CD4-positive, alpha-beta T cell (primary cell): ENCODE measurements at places on chromosomes 1 and 21.

GRCh38 chr1:217238945-217239344 is 391.9 kb downstream of the GPATCH2 start:
- no peak for DNase-seq

DNA sequence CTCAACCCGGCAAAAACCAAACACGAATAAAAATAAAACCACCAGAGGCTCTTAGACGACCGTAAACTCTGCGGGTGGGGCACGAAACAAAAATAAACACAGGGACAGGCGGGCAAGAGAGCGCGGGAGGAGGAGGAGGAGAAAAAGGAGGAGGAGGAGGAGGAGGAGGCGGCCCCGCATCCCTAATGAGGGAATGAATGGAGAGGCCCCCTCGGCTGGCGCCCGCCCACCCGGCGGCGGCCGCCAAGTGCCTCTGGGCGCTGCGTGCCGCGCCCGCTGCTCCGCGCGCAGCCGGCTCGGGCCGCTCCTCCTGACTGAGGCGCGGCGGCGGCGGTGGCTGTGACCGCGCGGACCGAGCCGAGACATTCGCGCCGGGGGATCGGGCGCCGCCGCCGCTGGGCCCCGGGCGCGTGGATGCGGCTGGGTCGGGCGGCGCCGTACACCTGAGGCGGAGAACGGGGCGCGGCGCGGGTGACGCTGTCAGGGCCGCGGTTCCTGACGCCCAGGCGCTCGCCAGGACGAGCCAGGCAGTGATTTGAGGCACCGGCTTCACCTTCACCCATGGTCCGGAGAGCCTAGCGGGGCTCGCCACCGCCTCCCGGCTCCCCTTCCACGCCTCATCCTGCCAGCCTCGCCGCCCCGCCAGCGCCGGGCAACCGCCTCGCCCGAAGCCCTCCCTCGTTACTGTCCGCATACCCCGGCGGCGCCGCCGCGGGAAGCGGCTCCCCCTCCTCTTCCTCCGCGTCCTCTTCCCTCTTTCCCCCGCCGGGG is at the start of gene MARK1:
TSS of gene MARK1 (plus strand) at position 229 of the 771 bp plus-strand sequence. CDS start 687 bp downstream, outside the sequence.
- no peak for DNase-seq

DNA sequence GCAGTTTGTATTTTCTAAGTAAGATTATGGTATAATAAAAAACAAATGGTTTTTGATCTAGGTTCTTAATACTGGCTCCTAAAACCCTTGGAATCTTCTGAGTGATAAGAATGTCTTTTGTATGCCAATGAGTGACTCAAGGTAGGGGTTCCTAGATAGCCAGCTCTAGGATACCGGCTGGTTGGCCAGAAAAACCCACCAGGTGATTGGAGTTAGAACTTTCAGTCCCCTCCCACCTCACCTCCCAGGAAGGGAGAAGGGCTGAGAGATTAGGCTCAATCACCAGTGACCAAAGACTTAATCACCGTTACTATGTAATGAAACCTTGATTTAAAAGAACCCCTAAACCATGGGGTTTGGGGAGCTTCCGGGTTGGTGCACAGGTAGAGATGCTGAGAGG is 8.7 kb upstream of the BRDT start:
- DNase-seq, result no peak

DNA sequence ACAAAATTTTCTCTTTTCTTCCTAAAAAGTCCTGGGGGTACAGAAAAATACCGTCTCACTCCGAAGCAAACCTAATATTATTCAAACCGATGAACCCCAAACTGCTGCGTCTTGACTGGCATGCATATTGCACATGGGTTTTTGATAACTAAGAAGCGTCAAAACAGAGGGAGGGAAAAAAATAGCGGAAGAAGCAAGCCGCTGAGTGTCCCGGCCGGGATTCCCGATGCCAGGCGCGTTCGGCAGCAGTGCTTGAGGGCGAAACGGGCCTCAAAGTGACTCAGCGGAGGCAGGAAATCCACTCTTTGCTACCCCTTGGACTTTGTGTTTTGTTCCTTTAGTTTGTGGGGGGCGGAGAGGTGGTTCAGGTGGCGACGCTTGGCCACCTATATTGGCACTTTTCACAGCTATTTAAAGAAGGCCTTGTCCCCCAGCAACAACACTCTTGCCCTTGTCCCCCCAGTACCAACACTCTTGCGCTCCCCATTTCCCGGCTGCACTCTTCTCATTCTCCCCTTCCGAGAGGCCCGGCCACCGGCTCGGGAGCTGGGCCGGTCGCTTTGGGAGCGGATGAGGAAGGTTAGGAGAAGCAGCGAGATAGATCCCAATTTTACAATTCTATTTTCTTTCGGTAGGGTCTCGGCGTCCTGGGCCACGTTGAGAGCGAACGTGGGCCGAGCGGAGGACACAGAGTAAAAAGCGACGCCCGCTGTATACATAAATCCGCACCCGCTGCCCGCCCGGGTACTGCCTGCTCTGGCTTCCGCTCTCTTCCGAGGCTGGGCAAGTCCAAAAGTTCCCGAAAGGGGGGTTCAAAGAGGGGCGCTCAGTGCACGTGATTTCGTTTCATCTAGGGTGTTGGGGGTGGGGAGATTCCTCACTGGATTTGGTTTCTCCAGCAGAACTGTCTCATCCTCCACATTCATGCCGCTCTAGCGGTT is 2.5 kb downstream of the LMX1A start:
- no peak for DNase-seq

DNA sequence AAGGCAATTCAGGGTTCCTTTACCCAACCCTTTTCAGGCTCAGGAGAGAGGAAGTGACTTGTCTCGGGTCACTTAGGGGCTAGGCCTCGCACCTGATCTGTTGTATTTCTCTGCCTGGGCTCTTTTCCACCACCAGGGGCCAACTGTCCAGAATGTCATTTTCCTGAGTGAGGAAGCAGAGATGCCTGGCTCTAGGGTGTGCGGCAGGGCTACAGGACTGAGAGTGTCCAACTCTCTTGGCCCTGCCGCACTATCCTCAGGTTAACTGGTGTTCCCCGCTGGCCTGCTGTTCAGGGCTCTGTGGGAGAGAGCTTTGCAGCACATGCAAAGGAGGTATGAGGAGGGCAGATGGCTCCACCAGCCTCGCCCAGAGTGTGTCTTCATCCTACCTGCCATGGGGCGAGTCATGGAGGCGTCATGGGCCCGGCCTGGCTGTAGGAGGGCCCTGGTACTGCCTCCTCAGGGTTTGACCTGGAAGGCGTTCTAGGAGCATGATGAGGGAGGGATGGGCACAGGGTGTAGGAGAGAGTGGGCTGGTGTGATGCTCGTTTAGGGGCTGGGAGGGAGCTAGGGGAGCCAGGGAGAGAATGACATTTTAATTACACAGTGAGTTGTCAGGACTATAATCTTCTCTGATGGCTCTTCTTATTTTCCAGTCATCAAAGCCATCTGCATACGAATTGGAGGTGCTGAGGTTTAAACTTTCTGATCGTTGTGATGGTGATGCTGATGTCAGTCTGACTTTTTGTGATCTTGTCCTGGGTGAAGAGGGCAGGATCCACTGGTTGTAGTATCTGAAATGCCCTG is 128.3 kb downstream of the NOS1AP start:
- DNase-seq, result no peak

GRCh38 chr1:51287966-51288365 is 42.4 kb downstream of the TTC39A start:
- no peak for DNase-seq

- DNase-seq, result no peak
Measured at GRCh38 chr1:204624631-204625216, 60.8 kb downstream of the LRRN2 start.

DNA sequence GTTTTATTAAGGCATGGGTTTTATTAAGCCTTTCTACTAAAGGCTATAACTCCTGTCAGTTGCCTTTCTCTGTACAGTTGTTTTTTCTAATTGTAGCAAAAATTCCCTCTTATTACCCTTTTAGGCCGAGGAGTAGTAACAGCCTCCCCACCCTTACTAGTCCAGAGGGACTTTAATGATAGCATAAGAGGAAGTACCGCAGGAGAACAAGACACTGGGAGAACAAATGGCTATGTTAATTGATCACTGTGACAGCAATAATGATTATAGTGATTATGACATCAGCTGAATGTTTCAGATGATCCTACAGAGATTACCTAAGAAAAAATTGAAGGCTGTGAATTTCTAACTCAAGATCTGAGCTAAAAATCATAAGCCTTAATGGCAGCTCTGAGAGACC is 383.0 kb upstream of the PTBP2 start:
- no peak for DNase-seq

GRCh38 chr1:246165826-246166709 is 341.0 kb downstream of the SMYD3 start:
- no peak for DNase-seq

- DNase-seq, result no peak
Measured at GRCh38 chr1:22283596-22283995, 140.7 kb upstream of the WNT4 start.

DNA sequence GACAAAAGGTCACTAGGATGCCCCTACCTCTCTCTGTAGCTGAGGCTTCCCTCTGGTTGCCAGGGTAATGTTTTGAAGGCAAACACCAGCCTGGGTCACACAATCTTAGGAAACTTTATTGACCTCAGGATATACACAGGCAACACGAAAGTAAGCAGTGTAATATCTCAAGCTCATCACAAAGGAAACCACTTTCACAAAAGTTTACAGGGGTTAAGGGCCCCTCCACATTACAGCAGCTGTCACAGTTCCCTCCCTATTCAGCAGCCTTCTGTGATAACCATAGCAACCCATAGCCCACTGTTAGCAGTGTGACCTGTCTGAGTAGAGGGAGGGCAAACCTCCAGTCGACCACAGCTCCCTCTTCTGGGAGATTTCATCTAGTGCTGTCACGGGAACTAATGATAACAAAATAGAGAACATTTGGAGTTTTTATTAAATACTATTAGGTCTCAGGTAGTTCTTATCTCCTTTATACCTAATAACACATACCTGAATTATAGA is 149.8 kb downstream of the PTPRC start:
- no peak for DNase-seq

DNA sequence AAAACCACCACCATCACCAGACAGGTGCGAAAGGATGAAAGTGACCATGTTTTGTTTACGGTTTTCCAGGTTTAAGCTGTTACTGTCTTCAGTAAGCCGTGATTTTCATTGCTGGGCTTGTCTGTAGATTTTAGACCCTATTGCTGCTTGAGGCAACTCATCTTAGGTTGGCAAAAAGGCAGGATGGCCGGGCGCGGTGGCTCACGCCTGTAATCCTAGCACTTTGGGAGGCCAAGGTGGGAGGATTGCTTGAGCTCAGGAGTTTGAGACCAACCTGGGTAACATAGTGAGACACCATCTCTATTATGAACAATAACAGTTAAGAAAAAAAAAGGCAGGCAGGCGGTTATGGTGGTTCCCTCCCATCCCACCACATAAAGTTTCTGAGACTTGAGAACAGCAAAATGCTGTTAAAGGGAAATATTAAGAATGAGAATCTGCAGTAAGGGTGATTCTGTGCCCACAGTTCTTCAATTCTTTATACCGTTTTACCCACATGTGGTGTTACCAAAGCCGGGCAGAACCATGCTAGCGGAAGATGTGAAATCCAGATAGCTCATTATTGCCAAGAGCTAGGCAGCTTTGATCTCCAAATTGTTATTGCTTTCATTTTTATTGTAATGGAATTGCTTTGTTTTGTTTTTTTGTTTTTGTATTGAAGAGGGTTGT is 34.5 kb upstream of the TDRD10 start:
- no peak for DNase-seq

DNA sequence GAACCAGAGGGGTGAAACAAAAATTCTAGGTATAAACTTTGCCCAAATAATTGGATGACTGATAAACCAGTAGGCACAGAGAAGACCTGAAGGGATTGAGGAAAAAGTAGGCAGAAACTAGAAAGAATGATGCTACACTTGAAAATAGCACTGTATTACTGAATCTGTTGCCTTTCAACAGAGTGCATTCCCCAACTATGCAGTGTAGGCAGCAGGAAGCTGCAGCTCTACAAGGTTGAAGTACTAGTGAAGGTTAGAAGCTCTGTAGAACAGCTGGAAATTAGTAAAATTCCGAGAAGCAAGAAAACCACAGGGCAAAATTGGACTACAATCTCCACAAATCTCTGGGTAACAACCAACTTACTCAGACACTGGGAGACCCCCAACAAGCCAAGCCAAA is 27.4 kb downstream of the ZNF644 start:
- DNase-seq, result no peak

- no peak for DNase-seq
Measured at GRCh38 chr1:228957535-228957934, 222.3 kb downstream of the RHOU start.

DNA sequence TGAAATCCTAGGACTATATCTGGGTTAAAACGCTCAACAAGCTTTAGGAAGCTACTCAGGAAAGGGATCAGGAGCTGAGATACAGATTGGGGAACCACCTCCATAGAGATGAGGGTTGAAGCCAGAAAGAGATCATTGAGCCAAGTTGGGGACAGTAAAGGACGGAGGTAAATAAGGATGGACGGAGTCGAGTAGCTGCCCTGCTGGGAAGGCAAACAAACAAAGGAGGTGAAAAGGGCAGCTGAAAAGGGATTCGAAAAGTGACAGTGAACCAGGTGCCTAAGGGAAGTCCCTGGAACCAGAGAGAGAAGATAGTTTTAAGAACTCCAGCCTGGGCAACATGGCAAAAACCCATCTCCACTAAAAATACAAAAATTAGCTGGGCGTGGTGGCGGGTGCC is 6.3 kb upstream of the CAMSAP2 start:
- DNase-seq, result no peak

- DNase-seq, result no peak
Measured at GRCh38 chr1:34265396-34265795, 88.7 kb downstream of the C1orf94 start.

DNA sequence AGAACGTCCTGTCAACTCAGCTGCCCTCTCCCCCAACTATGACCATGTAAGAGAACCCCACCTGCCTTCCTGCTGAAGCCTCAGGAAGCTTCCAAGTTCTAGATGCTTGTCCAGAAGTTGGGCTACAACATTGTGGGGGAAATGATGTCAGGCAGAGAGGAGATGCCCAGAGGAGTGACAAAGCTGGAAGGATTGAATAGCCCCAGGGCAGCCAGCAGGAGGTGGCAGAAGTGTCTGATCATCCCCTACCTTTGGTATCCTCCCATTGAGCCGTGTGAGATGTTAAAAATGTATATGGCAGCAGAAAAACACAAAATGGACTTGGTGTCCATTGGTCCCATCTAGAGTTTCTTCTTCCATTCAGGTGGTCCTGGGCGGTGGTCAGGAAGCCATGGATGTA is 6.6 kb downstream of the EIF3I start:
- no peak for DNase-seq

GRCh38 chr1:10514490-10515235 is 39.9 kb downstream of the PEX14 start:
- DNase-seq, result no peak

GRCh38 chr1:227318853-227319607 is 738 bp upstream of the CDC42BPA start:
- DNase-seq, result no peak

DNA sequence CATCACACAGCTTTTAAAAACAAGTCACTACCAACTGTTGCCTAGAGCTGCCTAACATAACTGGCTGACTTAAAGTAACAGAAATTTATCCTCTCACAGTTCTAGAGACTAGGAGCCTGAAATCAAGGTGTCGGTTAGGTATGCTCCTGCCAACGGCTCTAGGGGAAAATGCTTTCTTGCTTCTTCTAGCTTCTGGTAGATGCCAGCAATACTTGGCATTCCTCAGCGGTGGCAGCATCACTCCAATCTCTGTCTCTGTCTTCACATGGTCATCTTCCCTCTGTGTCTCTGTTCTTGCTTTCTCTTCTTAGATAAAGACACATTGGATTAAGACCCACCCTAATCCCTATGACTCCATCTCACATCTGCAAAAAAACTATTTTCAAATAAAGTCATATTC is 51.5 kb downstream of the DMRTA2 start:
- DNase-seq, result no peak
